ENCODE measurements at places on chromosomes 6 and 20.

DNA sequence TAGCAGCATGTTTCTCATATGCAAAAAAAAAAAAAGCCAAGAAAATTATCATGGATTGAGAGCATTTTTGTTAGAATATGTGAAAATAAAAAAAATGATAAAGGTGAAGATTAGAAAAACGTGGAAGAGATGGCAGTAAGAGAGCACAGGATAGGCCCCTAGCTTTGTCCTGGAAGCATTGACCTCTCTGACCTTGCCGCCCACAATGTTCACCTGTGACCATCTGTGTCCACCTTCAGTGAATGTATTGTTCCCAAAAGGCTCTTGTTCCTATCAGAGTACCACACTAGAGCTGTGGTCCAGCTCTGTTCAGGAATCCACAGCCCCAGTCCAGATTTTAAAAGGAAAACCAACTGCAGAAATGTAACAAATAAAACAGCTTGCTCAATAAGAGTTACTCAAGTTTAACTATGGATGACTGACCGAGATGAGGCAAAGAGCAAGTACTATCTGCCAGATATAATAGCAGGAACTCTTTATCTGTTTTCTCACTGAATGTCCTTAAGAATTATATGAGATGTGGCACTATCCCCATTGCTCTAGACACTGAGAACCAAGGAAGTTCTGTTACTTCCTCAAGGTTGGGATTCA is 287.7 kb upstream of the STXBP5 start:
- no peak for DNase-seq

GRCh38 chr20:47660983-47661700 is 124.1 kb downstream of the SULF2 start:
- DNase-seq = no peak

- no peak for DNase-seq
Observed at GRCh38 chr6:11692451-11693376, 85.9 kb downstream of the ADTRP start.

DNA sequence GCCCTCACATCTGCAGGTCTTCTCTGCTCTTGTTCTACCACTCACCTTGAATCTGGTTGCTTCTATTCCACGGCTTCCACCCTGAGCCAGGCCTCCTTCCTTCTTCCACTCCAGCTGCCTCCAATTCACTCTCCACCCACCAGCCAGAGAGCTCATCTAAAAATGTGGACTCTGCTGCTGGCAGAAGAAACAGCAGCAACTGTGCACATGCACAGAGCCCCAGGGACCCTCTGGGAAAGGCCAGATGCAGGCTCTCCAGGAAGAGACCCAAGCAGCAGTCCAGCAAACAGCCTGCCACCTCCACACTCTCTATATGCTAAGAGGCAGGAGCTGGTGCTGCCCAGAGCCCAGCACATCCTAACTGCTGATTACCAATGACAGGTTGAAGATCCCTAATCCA is 162.6 kb upstream of the TOP1 start:
- no peak for DNase-seq

- no peak for DNase-seq
Observed at GRCh38 chr6:142276256-142276655, 25.6 kb upstream of the ADGRG6 start.

GRCh38 chr6:43782764-43783513 is 12.9 kb downstream of the VEGFA start:
- DNase-seq = no peak

- no peak for DNase-seq
Observed at GRCh38 chr20:20368418-20369249, 730 bp downstream of the INSM1 start.

- no peak for DNase-seq
Observed at GRCh38 chr20:56626367-56627121, 2.6 kb upstream of the TFAP2C start.

GRCh38 chr6:112470950-112471349 is 123.8 kb downstream of the RFPL4B start:
- DNase-seq = no peak

DNA sequence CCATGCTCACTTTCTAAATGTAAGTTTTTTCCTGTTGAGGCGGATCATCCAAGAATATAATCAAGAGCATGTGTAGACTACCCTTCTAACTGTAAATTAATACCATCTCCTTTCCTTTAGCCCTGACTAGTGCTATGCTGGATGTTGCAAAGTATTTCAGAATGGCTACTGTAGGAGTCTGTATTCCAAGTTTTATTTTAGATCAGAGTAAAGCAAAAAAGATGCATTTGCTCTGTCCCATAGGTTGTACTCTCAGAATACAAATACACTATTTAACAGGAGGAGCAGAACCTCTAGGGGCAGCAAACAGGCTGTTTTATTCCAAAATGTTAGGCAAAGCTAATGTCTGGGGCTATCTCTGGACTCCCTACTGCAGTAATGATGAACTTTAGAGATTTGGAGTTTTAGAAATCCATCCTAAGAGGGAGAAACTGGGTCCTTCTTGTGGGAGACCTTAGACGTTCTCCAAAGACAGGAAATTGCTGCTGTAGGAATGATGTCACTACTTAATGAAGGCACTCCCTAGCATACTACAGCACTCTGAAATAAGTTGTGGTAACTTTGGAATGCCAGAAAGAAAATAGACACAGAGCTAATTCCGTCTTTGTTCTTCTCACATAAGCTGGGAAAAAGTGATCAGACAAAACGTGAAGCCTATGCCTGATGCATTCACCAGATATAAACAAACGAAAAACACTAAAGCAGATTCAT is 392.4 kb upstream of the HS3ST5 start:
- DNase-seq = no peak

- DNase-seq = no peak
Observed at GRCh38 chr6:42355416-42355815, 96.3 kb downstream of the TRERF1 start.

GRCh38 chr20:49832632-49833327 is 20.2 kb downstream of the SLC9A8 start:
- DNase-seq = no peak

GRCh38 chr20:24970754-24971153 is 21.7 kb downstream of the CST7 start:
- no peak for DNase-seq

DNA sequence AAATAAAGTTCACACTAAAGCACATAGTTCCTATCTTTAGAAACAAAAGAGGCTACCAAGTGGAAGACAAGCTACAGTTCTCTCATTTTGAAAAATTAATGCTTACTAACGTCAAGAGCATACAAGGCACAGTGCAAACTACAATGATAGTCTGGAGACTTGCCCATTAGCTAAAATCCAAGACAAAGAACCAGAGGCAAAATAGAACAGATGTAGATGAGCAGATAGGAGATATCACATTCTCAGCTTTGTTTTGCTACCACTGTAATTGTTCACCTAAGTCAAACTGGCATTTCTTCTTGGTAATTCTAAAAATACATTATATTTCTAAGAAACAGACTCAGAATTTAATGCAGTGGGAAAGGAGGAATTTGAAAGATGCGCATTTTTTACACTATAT is 5.2 kb downstream of the TMEM30A start:
- no peak for DNase-seq

- DNase-seq = no peak
Observed at GRCh38 chr6:32664827-32665362, 1.6 kb downstream of the HLA-DQB1 start.

DNA sequence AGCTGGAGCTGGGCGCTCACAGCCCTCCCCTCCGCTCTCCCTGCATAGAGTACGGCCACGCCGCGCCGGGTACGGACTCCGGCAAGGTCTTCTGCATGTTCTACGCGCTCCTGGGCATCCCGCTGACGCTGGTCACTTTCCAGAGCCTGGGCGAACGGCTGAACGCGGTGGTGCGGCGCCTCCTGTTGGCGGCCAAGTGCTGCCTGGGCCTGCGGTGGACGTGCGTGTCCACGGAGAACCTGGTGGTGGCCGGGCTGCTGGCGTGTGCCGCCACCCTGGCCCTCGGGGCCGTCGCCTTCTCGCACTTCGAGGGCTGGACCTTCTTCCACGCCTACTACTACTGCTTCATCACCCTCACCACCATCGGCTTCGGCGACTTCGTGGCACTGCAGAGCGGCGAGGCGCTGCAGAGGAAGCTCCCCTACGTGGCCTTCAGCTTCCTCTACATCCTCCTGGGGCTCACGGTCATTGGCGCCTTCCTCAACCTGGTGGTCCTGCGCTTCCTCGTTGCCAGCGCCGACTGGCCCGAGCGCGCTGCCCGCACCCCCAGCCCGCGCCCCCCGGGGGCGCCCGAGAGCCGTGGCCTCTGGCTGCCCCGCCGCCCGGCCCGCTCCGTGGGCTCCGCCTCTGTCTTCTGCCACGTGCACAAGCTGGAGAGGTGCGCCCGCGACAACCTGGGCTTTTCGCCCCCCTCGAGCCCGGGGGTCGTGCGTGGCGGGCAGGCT is 4.6 kb downstream of the KCNK15 start:
- no peak for DNase-seq

DNA sequence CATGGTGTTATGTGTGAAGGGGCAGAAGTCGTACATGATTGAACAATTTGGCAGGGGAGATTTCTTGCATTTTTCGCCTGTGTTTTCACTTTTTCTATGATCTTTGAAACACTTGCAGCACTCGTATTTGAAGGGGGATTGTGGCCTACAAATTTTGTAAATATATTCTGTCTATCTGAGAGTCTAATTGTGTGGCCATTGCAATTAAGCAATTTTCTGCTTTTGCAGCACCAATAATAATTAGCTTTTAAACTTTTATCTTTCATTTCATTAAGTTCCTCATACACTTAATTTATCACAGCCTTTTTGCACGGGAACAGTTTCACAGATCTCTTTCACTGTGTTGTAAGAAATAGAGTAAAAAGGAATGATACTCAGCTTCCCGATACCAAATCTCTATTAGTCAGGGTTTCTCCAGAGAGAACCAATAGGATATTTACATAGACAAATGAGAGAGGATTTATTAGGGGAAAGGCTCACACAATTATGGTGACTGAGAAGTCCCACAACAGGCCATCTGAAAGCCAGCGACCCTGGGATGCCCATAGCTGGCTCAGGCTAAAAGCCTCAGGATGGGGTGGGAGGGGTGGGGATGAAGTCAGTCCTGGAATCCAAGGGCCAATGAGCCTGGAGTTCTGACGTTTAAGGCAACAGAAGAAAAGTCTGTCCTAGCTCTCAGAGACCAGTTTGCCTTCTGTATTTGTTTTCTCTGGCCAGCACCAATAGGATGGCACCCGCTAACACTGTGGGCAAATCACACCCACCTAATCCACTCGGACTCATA is 58.3 kb downstream of the KIF6 start:
- DNase-seq = no peak

DNA sequence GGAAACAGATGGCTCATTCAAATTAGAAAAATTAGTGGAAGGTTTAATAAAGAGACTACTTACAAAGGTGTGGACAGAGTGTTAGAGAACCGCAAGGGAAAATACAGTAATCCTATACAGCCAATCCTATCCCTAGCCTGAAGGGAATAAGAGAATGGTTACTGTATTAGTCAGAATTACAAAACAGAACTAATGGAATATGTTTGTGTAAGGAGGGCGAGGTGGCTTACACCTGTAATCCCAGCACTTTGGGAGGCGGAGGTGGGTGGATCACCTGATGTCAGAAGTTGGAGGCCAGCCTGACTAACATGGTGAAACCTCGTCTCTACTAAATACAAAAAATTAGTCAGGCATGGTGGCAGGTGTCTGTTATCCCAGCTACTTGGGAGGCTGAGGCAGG is 16.3 kb upstream of the TRPC4AP start:
- no peak for DNase-seq

GRCh38 chr6:152402791-152403190 is 234.4 kb downstream of the SYNE1 start:
- DNase-seq = no peak

Data from nucleus accumbens (tissue), 56 donors.